ENCODE measurements at places on chromosomes 11 and 22. TPM values are rescaled to one million over a fixed set of nuclear protein-coding genes. Genes with fewer than 3 reads are reported as not detected.

Gene SULT4A1
- not detected for total RNA-seq

DNA sequence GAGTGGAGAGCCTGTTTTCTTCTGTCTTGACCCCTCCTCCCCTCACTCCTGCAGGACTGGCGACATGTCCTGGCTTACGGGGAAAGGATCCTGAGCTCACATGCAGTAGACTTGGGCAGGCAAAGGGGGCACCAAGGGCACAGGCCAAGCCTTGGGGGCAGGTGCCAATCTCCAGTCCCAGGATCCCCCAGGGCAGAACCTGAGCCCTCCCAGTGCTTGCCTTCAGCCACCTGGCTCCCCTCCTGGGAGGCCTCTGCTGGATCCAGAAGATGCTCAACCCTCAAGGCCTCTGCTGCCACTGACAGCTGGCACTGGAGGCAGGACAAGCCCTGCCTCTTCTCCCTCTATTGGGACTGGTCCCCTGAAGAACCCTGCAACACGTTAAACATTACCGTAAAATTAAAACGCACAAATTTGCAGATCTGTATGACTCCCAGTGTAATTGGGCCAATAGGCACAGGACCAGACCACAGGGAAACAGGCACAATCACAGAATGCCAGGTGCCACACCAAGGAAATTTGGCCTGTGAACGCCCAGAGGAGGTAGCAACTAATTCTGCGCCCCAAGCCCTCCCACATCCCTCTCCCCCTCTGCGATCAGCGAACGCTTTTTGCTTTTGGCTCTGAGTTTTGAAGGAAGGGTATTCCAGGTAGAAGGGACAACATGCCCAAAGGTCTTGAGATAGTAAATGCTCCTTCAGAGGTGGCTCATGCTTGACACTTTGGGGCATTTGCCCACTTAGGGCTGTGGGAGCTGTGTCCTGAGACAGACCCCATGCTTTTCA is 967 bp upstream of the LZTR1 start:
- no peak for DNase-seq

DNA sequence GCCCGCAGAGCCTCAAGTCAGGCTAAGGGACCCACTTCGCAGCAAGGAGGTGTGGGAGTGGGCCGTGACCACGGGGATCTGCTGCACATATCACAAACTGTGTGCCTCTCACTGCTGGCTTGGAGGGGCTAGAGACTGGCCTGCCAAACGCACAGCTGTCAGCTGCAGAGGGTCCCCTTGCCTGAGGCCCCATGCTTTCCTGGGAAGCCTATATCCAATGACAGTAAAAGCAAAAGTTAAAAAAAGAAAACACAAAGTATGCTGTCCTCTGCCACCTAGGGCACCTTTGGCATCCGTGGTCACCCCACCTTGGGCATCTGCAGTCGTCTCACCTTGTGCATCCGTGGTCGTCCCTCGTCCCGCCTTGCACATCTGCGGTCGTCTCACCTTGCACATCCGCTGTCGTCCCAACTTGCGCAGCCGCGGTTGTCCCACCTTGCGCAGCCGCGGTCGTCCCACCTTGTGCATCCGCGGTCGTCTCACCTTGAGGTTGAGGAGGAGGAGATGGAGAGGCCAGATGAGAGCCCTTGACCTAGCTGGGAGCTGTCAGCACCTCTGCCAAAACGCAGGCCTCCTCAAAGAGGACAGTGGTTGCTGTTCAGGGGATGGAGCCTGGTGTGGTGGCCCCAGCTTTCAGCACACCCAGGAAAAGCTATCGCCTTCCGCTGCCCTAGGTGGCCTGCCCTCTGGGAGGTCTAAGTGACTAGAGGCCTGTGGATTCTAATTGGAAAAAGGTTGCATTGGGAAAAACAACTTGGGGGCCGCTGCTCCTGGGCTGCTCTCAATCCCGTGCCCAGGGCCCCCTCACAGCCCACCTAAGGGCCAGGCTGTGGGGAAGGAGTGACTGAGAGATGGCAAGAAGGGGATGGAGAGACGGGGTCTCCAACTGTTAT is 90.5 kb downstream of the MYEOV start:
- no peak for DNase-seq

GRCh38 chr22:36332623-36333332 is 55.0 kb downstream of the MYH9 start:
- peak; percentile 74 for DNase-seq

DNA sequence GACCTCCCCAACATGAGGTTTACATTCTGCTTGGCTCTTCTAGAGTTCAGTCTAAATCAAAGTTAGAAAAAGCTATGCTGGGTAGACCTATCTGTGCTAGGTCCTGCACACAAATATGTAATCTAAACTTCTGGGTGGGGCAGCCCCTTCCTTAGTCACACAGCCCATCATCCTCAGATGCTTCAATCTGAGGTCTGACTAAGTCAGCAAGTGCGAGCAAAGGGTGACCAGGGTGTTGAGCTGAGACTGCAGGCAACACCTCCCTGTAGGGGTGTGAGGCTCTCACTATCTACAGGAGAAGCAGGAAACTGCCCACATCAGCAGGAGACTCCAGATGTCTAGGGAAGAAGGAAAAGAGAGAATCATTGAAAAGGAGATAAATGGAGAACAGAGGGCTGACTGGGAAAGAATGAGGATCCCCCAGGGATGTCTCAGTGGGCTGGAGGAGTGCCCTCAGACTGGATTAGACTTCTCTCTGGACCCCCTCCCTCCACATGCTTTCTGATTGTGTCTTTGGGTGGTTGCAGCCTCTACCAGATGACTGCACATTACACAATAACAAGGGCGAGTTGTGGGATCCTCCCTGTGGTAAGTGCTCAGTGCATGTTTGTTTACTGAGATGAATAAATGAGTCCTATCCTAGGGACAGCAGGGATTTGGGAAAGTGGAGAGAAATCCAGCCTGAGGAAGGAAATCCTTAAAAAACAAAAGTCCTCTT is 266.2 kb upstream of the PLET1 start:
- DNase-seq: no peak

DNA sequence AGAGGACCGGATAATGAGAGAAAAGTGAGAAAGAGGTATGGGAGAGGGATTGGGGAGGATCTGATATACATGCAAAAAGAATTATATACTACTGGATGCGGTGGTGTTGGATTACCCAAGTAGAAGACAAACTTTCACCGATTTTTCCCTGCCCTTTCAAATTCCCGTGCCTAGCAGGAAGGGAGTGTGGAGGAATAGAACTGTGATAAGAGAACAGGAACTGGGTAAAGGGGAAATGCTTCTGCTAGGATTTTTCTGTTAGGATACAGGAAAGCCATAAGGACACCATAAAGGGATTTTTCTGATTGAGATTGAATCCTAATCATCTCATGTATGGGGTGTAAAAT is 480 bp upstream of the MTMR2 start:
- DNase-seq: peak; percentile 34
